AML-193 (cell line): ENCODE measurements at places on chromosomes 3 and 15.
A peak's percentile ranks its signal among the peaks of the same experiment; 100 is the strongest.

GRCh38 chr15:71312194-71312708 lies 197.0 kb downstream of the THSD4 start:
- DNase-seq, result no peak

GRCh38 chr3:77404871-77405270 lies 365.0 kb downstream of the ROBO2 start:
- DNase-seq, result no peak

- no peak for DNase-seq
These were observed 389.0 kb upstream of the ALCAM start for GRCh38 chr3:104977719-104978118.

GRCh38 chr3:127320529-127321121 lies 32.8 kb upstream of the PRR20G start:
- DNase-seq, result peak; percentile 12

DNA sequence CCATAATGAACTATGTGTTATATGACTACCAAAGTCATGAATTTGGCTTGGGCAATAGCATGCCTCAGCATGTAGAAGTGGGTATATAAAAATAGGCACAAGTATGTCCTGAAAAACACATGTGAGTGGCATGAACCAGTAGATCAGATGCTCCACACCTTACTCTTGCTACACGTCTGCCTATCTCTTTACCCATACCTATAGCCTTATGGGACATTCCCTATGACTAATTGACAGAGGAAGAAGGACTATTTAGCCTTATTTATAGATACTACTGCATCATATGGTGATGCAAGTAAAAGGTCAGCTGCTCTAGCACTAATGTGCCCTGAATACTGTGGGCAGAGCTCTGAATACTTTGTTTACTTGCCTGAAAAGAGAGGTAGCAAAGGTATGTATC lies 81.0 kb upstream of the ZPLD1 start:
- DNase-seq, result no peak
